ENCODE measurements at places on chromosomes 3 and 15.

- DNase-seq, result no peak
Observed at GRCh38 chr3:196936288-196936687, 6.0 kb downstream of the NCBP2 start.

- no peak for DNase-seq
Observed at GRCh38 chr15:88344786-88345185, 88.2 kb upstream of the NTRK3 start.

DNA sequence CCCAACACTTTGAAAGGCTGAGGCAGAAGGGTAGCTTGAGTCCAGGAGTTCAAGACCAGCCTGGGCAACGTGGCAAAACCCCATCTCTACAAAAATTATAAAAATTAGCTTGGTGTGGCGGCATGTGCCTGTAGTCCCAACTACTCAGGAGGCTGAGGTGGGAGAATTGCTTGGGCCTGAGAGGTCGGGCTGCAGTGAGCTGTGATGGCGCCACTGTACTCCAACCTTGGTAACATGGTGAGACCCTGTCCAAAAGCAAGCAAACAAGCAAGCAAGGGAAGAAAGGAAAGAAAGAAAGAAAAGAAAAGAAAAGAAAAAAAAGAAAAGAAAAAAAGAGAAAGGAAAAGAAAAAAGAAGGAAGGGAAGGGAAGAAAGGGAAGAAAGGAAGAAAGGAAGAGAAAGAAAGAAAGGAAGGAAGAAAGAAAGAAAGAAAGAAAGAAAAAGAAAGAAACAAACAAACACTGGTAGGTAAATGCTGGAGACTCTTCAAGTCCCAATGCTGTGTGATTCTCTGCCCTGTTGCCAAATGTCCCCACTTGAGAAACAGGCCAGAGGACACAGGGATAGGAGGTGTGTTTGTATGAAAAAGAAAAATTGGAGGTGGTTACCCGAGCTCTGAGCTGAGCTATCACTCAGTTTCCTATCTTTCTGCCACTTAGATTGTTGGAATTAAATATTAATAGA lies 121.1 kb downstream of the RAB11A start:
- no peak for DNase-seq

- DNase-seq, result no peak
Observed at GRCh38 chr15:39654304-39654703, 73.4 kb downstream of the THBS1 start.

GRCh38 chr3:124810970-124811369 lies 76.2 kb downstream of the ITGB5 start:
- DNase-seq, result no peak

- DNase-seq, result no peak
Observed at GRCh38 chr15:88022716-88023115, 233.8 kb downstream of the NTRK3 start.

GRCh38 chr15:41901431-41901830 lies 7.6 kb upstream of the SPTBN5 start:
- DNase-seq, result no peak

- no peak for DNase-seq
Observed at GRCh38 chr3:129556890-129557547, 14.0 kb downstream of the H1-8 start.

- DNase-seq, result no peak
Observed at GRCh38 chr3:25567388-25567787, 97.3 kb downstream of the TOP2B start.

GRCh38 chr3:144524531-144524930 lies 552.9 kb downstream of the DIPK2A start:
- no peak for DNase-seq

DNA sequence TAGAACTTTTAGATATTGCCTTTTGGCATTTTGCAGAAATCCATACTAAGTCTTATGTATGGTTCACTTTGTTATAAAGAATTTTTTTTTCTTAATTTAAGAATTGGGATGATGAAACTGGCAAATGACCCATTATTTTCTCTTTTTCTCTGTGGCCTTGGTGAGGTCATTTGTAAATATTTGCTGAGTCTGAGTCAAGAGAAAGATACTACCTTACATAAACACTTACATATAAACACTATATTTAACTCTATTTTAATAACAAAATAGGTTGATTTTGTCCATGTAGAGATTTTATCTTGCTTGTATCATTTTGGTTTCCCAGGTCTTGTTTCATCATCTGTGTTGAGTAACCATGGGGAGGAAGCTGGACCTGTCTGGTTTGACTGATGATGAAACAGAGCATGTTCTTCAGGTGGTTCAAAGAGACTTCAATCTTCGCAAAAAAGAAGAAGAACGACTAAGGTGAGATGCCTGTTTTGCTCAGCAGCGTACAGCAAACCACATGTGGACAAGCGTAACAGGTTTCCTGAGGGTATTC lies 91.1 kb downstream of the MYRIP start:
- DNase-seq, result no peak

GRCh38 chr15:96470681-96471310 lies 140.3 kb downstream of the NR2F2 start:
- no peak for DNase-seq

DNA sequence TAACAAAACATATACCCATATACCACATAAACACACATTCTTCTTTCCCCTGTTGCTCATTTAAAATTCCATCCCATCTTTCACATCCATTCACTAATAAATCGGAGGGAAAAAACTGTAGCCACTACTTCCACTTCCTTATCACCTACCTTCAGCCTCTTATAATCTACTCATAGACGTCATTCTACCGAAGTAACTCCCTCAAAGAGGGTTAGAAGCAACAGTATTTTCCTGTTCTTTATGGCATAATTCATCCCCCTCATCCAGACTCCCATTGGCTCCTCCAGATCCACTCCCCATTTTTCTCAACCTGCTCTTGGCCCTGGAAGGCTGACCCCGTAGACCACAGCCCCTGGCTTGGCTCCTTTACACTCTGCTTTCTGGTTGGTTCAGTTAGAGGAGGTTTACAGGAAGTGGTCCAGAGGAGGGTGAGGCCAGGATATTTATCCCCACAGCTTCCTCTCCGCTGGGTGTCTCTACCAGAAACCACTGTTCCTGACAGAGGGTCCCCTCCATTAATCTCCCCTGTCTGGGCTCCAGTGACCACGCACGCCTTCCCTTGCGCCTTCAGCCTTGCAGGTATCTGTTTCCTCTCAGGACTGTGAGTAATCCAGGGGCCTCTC lies 46.3 kb downstream of the FMN1 start:
- no peak for DNase-seq

GRCh38 chr15:75235760-75236729 lies 22.1 kb upstream of the GOLGA6C start:
- no peak for DNase-seq

- no peak for DNase-seq
Observed at GRCh38 chr15:59812889-59813288, 123.8 kb upstream of the BNIP2 start.

GRCh38 chr15:65057549-65057940 lies 10.2 kb downstream of the RASL12 start:
- DNase-seq, result no peak

DNA sequence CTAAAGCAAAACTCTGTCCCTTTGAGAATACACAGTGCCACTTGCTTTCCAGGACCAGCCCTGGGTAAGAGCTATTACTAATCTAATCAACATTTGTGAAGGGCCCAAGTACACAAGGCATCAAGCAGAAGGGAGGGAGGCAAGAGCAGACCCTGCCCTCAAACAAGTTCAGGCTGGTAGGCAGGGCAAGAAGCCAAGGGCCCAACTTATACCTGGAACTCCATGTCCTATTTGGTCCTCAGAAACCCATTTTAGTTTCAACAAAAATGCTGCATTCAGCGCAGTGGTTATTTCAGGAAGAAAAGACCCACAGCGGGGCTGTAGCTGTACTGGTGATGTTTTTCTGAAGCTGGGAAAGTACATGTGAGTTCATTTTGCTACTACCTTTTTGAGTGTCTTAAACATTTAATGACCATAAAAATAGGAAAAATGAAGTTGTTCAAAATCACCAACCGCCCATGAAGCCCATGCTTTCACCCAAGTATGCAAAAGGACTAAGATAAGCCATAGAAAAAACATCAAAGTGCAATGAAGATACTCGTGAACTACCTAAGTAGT lies 2.8 kb downstream of the RPS17 start:
- no peak for DNase-seq

GRCh38 chr3:191695815-191696153 lies 234.8 kb downstream of the PYDC2 start:
- no peak for DNase-seq

GRCh38 chr3:55818485-55818884 lies 331.4 kb upstream of the WNT5A start:
- DNase-seq, result no peak

GRCh38 chr3:61685755-61686154 lies 124.4 kb downstream of the PTPRG start:
- no peak for DNase-seq

- DNase-seq, result no peak
Observed at GRCh38 chr15:74300057-74300795, 64.1 kb downstream of the CCDC33 start.
